ENCODE measurements at places on chromosomes 13 and 19.

GRCh38 chr13:50200988-50201387 lies 185.7 kb downstream of the KCNRG start:
- DNase-seq: peak; percentile 25

GRCh38 chr19:18392926-18393325 lies 4.5 kb downstream of the LRRC25 start:
- no peak for DNase-seq

GRCh38 chr19:42066075-42066754 lies 3.8 kb downstream of the GRIK5 start:
- DNase-seq: peak; percentile 91

DNA sequence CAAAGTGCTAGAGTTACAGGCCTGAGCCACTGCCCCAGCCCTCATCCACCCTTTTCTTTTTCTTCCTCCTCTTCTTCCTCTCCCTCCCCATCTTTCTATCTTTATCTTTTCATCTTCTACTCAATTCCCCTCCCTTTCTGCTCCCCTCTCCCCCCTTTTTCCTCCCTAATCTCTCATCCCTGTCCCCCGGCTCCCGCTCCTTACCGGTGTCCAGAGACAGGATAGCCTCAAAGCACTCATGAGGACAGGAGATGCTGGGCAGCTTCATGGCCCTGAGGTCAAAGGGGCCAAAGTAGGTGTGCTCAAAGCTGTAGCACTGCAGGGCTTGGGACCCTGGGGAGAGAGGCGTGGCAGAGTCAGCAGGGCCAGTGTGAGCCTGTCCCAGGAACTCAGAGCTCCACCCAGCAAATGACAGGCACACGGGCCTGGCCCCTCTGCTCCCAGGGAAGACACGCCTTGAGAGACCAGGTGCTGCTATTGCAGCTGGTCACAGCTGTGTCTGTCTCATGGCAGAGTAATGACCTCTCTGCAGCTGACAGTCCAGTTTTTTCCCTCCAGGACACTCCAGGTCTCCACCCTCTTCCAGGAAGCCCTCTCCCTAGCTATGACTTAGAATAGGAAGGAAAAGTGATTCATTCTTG lies 2.6 kb downstream of the LYPD5 start:
- DNase-seq: peak; percentile 22

DNA sequence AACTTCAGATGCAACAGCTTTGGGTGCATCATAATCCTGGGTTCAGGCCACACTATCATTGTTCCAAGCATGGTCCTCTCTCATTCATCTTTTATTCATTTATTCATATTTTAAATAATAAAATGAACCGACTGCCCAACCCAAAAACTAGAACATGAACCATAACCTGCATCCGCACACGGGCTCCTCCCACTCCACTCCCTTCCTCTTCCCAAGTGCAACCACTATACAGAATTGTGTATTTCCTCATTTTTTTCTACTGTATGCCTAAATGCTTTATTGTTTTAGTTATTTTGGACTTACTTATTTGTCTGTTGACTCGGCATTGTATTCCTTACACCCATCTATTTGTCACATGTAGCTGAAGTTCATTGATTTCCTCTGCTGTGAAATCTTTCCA lies 30.7 kb upstream of the POMP start:
- DNase-seq: no peak

- DNase-seq: no peak
Measured at GRCh38 chr19:47100290-47100689, 13.3 kb downstream of the ZC3H4 start.

- peak; percentile 93 for DNase-seq
Measured at GRCh38 chr19:2819540-2820111, at the start of gene ZNF554. ZNF554 (plus strand) TSS chr19:2819868; CDS start chr19:2820072, 204 bp downstream.

DNA sequence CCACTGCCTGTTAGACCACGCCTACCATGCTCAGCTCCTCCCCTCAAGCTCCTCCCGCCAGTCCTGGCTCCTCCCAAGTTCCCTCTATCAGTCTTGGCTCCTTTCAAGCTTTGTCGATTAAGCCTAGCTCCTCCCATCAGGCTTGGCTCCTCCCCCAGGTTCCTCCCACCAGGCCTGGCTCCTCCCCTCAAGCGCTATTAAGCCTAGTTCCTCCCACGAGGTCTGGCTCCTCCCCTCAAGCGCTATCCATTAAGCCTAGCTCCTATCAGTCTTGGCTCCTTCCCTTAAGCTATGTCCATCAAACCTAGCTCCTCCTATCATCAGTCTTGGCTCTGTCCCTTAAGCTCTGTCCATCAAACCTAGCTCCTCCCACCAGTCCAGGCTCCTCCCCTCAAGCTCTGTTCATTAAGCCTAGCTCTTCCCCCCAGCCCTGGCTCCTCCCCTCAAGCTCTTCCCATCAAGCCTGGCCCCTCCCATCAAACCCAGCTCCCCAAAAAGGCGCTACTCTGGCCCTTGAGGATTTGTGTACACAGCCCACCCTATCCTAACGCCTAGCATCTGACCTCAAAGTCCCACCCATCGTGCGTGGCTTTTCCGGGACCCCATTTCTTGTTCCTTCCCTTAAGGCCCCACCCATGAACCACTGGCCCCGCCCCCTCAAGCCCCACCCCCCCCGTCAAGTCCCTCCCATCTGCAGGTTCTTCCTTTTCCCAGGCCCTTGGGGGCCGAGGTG lies 10.0 kb downstream of the CAMSAP3 start:
- peak; percentile 38 for DNase-seq

- no peak for DNase-seq
Measured at GRCh38 chr13:33872005-33872351, 54.0 kb downstream of the RFC3 start.

DNA sequence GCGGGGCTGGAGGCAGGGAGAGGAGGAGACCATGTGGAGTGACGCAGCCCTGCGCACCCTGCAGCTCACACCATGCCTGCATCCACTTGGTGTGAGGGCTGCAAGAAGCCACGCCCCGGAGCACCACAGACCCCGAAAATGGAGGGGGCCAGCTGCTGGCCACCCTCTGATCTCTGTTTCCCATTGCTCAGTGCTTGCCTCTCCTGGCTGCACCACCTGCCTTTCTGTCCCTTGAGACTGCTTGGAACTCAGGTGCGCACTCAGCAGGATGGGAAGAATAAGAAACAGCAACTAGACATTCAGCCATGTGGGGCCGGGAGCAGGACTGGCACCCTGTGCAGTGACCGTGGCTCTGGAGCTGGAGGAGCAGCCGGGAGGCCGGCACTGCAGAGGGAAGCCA lies 64.0 kb downstream of the ANKRD10 start:
- DNase-seq: no peak

DNA sequence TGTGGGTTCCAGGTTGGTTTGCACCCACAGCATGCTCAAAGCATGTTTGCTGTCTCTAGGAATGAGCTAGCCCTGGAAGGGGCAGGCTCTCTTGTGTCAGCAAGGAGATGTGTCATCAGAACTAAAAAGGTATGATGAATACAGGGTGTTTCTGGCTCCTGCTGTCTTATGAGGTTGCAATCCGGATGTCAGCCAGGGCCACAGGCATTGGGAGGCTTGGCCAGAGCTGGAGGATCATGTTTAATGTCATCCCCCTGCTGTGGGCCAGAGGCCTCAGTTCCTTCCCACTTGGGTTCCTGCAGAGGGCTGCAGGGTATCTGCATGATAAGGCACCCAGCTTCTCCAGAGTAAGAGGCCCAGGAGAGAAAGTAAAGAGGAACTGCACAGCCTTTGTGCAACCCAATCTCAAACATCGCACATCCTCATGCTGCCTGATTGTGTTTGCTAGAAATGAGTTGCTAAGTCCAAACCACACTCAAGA lies 193.6 kb downstream of the COL4A1 start:
- DNase-seq: no peak

GRCh38 chr19:51766461-51766860 lies 5.5 kb downstream of the FPR2 start:
- no peak for DNase-seq

GRCh38 chr19:5665781-5666513 lies 14.4 kb downstream of the MICOS13 start:
- DNase-seq: no peak

GRCh38 chr13:98471934-98472333 lies 105.0 kb downstream of the STK24 start:
- no peak for DNase-seq

DNA sequence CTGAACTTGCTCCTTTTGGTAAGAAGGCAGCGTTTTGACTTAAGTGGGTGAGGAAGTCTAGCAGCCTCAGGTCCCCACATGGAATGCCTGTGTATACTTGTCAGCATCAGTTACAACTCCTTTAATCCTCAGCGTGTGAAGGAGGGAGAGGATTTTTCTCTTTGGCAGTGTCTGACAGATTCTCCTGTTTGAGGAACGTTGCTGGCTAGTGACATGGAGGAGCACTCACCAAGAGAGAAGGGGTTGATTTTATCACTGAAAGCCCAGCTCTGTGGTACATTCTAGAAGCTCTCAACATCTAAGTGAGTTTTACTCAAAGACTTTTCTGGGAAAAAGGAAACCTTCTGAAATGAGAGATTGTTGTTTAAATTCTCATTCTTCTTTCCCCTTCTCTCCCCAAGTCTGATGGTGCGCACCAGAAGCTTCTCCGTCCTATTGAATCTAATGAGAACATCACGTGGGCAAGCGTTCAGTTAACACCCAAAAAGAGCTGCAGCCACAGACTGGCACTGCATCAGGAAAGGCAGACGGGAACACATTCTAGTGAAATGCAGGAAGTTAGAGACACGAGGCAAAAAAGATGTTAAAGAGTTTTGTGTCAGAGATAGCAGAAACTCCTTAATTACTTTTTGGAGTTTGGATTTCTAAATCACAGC lies 58.2 kb downstream of the GJA3 start:
- DNase-seq: no peak

- DNase-seq: no peak
Measured at GRCh38 chr19:5287066-5287465, 53.5 kb downstream of the PTPRS start.

- no peak for DNase-seq
Measured at GRCh38 chr19:37936166-37936565, 29.2 kb downstream of the SIPA1L3 start.
